Substantia nigra (tissue), 51 donors: ENCODE measurements at places on chromosomes 2 and 18.

DNA sequence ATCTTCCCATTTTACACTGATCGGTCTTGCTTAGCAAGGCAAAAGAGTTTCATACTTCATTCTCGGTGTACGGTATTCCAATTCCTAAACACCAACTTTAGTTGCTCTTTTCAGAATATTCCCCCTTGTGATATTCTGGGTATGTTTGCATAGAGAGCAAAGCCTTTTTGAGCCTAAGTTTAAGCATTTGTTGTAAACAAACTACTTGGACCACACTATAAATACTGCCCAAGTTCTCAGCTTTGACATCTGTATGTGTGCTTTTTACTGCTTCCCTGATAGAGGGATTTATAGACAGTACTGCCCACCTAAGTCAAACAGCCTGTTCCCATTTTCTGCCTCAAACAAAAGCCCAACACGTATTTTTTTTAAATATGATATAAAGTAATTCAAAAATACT lies 36.9 kb downstream of the CCBE1 start:
- no peak for DNase-seq

GRCh38 chr2:54634021-54634420 lies 89.4 kb upstream of the EML6 start:
- DNase-seq, result no peak

DNA sequence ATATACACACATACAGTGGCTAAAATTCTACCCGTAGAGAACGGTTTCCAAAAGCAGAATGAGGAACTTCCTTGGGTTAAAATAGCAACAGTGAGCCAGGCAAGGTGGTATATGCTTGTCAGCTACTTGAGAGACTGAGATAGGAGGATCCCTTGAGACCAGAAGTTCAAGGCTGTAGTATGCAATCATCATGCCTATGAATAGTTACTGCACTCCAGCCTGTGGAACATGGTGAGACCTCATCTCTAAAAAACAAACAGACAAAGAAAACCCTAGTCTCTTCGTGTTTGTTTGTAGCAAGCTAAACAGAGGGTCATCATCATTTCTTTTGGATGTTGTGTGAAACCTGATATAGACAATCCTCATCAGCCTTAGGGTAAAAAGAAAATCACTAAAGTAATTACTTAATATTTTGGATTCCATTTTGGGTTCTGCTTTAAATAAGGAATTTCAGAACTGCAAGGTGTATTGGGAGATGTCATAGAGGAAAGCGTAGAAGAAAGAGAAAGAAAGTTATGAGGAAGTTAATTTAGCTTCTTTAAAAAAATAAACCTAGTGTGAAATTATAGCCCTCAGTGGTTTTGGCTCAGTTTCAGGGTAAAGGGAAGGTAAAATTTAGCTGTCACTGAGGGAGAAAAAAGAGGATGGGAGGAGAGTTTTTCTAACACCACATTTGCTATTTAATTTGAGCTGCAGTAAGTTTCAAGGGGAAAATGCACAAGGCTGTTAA lies 46.5 kb downstream of the PLEK start:
- no peak for DNase-seq

GRCh38 chr2:189411860-189412259 lies 29.4 kb upstream of the WDR75 start:
- no peak for DNase-seq

GRCh38 chr18:76351961-76352581 lies 143.0 kb downstream of the ZNF516 start:
- no peak for DNase-seq

DNA sequence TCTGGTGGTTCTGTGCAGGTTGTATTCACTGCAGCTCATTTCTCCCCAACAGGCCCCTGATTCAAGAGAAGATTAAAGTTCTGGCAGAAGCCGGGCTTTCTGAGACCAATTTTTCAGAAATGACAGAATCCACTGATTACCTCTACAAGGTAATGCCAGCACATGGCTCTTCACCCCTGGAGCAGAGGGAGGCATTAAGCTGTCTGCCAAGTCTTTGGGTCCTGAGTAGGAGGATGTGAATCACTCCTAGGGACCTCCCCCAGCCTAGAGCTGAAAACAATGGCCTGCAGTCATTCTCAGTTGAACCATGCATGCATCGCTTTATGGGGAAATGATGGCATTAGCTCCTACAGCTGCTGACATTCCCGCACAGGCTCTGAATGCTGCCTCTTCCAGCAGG lies 20.5 kb upstream of the RPL37A start:
- DNase-seq, result peak; percentile 10

DNA sequence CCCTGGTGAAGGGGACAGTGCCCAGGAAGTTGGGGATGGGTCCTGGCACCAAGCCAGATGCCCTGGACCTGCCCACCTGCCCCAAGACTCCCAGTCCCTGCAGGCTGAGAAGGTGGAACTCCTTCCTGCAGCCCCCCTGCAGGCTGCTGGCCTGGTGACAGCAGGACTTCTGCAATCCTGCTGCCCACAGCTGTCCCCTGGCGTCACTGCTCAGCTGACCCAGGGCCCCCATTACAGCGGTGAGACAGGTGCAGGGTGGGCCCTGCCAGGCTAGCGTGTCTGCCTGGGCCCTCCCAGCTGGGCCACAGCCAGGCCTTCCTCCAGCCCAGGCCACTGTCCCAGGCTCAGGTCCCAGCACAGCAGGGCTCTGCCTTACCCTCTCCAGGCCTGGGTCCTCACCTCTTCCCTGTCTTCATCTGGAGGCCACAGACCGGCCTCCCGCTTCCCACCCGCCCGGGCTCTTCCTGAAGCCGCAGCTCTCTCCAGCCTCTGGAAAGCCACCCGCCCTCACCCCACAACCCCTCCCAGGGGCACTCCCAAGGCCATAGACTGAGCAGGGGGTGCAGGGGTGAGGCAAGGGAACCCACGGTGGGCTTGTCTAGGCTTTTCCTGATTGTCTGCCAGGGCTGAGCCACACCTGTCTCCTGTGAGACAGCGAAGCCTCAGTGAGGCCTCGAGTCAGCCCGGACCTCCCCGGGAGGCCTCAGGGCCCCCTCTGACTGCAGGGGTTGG lies 8.8 kb upstream of the ERFE start:
- DNase-seq, result no peak

- DNase-seq, result no peak
Observed at GRCh38 chr2:121887513-121888188, 132.2 kb downstream of the TSN start.

- no peak for DNase-seq
Observed at GRCh38 chr2:239098288-239098970, 250.5 kb downstream of the TWIST2 start.

DNA sequence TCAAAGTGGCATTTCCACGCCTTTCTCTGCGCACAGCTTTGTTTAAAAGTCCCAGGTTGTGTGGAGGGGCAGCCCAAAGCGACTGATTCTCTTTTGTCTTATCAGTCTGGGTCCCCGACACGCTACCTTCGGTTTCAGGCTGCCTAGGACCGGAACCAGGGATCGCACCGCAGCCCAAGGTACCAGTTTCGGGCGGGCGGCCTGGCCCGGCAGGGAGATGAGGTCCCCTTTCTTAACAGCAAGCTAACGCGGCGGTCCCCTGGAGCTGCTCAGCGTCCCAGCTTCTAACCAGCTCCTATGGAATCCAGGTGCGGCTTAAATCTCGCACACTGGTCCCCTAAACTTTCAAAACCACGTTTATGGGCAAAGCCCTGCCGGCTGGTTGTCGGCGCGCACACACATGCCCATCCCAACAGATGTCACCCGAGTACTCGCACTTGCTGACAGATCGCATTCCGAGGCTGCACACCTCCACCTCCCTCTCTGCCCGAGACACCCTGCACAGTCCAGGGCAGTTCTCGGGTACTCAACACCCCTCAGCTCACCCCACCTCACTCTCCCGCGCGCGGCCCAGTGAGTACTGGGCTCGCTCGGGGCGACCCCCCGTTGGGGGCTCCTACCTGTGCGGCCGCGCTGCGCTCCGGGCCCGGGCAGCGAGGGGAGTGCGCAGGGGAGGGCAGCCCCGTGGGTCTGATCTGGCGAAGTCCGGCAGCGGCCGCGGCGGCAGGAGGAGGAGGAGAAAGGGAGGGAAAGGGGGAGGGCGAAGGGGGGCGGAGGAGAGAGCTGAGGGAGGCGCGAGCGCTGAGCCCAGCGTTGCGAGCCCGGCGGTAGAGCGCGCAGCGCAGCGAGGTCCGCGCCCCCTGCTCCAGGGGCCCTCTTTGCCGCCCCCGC lies at the start of gene EFEMP1:
TSS of gene EFEMP1 (minus strand) at position 692 of the 891 bp plus-strand sequence. CDS start 1,342 bp downstream, outside the sequence.
- no peak for DNase-seq

DNA sequence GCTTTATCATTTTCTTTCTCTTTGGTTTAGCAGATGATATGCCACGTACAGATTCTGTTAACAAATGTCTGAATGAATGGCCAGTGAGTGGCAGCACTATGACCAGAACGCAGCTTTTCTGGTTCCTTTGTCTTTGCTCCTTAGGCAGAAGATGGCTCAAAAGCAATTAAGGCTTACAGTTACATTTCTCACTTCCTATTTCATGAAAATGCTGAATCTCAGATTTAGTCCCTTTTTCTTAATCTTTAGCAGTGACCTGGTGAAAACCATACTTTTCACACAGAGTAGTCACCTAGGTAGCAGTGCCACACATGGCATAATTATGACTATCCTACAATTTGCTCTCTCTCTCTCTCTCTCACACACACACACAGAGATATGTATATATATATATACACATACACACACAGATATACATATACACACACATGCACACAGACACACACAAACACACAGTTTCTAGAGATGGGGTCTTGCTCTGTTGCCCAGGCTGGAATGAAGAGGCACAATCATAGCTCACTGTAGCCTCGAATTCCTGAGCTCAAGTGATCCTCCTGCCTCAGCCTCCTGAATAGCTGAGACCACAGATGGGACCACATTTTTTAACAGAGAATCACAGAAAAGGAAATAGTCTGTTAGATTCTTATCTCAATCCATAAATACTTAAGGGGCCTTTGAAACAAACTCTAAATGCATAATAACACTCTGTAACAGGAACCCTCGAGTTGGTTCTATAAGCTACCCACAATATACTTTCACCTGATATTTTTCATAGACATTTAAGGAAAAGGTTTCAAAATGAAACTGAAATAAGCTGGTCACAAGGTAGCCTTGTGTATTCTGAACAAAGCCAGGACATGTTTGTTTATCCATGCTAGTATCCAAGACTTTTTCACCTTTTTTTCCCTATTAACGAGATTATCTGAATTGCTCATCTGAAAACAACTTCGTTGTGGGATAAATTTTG lies 11.6 kb downstream of the PDE6D start:
- DNase-seq, result no peak

DNA sequence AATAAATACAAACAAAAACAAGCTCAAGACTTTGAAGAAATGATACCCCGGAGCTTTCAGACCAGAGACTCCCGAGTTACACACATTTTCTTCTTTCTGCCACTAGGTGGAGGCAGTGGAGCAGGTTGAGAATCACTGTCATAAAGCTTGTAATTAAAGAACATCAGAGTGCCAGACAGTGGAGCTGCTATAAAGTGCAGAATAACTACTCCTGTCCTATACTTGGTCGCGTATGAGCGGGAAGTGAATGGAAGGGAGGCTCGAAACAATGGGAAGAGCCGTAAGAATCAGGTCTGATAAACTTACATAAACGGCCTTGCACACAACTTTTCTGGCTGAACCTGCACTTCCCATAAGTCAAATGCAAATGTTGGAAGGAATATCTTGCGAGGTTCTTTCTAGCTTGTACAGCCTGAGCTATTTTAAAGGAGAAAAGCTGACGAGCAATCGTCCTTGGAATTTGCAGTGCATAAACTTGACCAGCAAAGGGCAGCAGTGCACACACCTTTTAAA lies 189.0 kb downstream of the RPIA start:
- DNase-seq, result no peak

GRCh38 chr18:49447810-49448745 lies 12.4 kb downstream of the DYM start:
- DNase-seq, result no peak

DNA sequence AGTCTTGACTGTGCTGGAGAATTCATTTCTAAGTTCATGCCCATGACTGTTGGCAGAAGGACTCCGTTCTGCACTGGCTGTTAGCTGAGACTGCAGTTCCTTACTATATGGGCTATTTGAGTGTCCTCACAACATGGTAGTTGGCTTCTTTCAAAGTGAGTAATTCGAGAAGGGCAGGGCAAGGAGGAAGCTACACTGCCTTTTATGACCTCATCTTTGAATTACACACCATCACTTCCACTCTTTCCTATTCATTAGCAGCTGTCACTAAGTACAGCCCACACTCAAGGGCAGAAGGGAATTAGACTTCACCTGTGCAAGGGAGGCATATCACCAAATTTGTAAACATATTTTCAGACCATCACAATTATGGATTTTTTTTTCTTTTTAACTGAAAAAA lies 55.9 kb upstream of the EPAS1 start:
- DNase-seq, result no peak

GRCh38 chr18:54612237-54612636 lies 21.2 kb downstream of the DYNAP start:
- no peak for DNase-seq

DNA sequence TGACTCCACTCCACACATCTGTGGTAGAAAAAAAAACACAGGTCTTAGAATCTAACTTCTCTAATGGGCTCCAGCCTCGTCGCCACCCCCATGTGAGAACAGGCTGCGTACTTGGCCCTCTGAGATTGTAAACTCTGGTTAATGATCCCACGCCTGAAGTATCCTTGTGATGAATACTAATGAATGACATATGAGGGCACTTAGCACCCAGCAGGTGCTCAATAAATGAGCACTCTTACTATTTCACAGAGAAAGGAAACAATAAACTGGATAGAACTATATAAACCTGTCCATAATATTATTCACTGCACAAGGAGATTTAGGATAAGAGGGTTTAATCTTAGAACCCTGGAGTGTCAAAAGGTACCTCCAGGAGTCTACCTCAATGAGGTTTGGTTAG lies 310.1 kb upstream of the HNRNPA3 start:
- no peak for DNase-seq

GRCh38 chr18:12816451-12816850 lies 67.6 kb downstream of the PTPN2 start:
- DNase-seq, result no peak

DNA sequence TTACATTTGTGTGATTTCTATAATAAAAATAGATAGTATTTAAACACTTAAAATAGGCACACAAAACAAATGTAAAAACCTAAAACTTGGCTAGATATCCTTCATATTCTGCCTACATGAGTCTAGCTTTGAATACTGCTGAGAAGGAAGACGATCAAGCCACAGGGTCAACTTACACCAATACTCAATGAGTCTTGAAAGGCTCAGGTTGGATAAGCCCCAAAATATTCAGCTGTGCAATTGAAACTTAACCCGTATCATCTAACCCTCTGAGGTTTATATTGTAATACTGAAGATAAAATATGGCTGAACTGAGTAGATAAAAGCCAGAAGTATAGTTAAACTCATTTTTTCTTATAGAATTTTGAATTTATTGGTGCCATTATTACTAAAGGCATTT lies 313.0 kb upstream of the NRXN1 start:
- DNase-seq, result no peak

- DNase-seq, result no peak
Observed at GRCh38 chr2:201452922-201453643, 1.5 kb downstream of the STRADB start.

GRCh38 chr2:61478086-61478485 lies 7.2 kb upstream of the USP34 start:
- DNase-seq, result no peak

GRCh38 chr2:120471166-120471565 lies 125.2 kb downstream of the INHBB start:
- no peak for DNase-seq

GRCh38 chr2:71790226-71791060 lies 337.1 kb downstream of the DYSF start:
- no peak for DNase-seq

- no peak for DNase-seq
Observed at GRCh38 chr2:180829261-180829660, 151.1 kb upstream of the UBE2E3 start.

GRCh38 chr18:50315100-50315871 lies 27.8 kb upstream of the CXXC1 start:
- no peak for DNase-seq
